ENCODE measurements at places on chromosomes 11 and 22.

- DNase-seq: peak; percentile 81
Observed at GRCh38 chr11:120172054-120172911, 34.4 kb upstream of the TRIM29 start.

GRCh38 chr11:63845303-63845702 is 6.4 kb downstream of the MARK2 start:
- DNase-seq: no peak

- peak; percentile 42 for DNase-seq
Observed at GRCh38 chr11:103601225-103601846, 435.1 kb upstream of the DDI1 start.

GRCh38 chr22:22213231-22213630 is 31.4 kb upstream of the VPREB1 start:
- no peak for DNase-seq

DNA sequence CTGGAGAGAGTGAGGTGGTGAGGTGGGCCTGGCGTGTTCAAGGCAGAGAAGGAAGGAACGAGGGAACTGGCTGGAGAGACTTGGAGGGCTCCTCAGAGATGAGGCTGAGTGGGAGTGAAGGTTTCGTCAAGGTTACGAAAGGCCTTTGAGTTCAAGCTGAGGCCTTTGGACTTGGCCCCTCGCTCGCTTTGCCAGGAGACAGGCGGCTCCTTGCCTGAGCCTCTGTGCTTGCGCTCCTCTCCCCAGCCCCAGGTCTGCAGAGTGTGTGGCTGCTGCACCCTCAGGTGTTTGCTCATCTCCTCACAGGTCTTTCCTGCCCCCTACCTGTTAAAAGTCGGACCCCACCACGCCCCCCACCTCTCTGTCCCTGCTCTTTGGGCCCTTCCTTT is 91.6 kb downstream of the ATXN10 start:
- no peak for DNase-seq

- DNase-seq: no peak
Observed at GRCh38 chr11:35066783-35067423, 72.1 kb upstream of the CD44 start.
